ENCODE measurements at places on chromosomes 16 and 17. TPM values are rescaled to one million over a fixed set of nuclear protein-coding genes. Genes with fewer than 3 reads are reported as not detected.

DNA sequence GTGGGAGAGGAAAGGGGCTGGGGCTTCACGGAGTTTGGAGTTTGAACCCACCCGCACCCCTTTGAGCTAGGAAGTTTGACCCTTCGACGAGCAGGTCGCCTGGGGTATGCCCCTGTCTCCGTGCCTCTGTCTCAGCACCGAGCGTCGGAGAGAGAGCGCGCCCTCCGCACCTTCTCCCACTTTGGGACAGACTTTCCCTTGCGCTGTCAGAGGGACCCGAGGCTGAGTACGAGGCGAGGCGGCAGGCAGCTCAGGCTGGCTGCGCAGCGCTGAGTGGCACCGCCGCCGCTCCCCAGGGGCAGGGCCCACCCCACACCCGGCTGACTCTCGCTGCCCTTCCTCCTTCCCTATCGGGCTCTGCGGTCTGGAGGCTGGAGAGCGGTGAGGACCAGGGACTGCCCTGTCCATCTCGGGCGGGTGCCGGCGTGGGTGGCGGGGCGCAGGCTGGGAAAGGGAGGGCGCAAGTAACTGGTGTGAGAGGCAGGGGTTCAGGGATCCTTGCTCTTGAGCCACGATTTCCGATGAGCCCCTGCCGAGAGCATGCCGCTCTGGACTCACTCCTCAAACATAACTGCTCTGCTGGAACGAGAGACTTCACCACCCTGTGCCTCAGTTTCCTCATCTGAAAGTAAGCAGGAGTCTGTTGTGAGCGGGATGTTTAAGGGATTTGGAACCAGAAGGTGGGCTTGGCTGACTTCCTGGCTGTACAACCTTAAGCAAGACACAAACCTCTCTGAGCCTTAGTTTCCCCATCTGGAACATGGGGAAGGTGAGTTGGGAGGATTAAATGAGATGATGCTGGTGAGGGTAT is 981 bp downstream of the BEAN1 start:
- DNase-seq, result no peak

- DNase-seq, result no peak
Measured at GRCh38 chr17:32100971-32101631, 41.2 kb upstream of the RHOT1 start.

DNA sequence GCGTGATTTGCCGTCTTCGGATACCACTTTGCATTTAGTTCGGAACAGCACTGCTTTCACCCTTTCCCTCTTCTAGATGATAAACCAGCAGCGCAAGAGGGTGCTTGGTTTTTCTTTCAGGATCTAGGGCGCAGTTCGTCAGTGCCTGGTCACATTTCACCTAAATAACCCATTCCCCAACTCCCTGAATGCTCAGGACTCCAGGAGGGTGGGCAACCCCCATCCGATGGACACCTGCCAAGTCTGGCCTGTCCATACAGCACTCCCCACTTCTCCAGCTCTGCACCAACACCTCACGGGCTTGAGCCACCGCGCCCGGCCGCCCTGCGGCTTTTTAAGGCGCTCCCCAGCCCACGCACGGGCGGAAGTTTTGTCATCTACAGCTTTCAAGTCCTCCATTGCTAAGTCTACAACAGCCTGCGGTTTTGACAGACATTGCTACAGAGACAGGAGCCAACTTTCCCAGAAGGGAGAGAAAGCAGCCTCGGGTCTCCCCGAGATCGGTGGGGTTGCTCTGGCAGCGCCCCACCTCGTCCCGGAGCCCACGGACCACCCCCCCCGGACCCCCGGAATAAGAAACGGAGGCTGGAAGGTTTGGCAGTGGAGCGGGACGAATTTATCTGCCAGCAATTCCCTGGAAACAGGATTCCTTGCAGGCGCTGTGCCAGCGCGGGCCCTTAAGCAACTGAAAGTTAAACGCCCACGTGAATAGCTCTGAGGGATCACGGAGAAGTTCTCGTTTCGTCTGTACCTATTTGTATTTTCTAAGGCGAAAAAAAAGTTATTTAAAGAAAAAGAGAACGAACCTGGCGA is 38.6 kb upstream of the SLFN13 start:
- peak; percentile 35 for DNase-seq

GRCh38 chr17:58686980-58687379 is 4.9 kb downstream of the TEX14 start:
- DNase-seq, result no peak

DNA sequence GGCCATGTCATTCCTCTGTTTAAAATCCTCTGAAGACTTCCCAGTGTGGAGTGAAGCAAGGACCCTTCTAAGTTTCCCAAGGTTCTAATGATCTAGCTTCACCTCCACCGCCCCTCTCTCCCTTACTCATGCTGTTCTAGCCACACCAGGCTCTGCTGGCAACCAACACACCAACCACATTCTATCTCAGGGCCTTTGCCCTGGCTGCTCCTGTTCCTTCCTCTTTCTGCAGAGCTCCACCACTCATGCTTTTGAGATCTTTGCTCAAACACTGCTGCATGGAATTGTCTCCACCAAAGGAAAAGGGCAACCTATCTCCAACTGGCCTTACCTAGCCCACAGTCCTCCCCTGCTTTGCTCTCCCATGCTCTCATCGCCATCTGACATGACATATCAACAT is 128.7 kb downstream of the XYLT1 start:
- DNase-seq, result no peak

DNA sequence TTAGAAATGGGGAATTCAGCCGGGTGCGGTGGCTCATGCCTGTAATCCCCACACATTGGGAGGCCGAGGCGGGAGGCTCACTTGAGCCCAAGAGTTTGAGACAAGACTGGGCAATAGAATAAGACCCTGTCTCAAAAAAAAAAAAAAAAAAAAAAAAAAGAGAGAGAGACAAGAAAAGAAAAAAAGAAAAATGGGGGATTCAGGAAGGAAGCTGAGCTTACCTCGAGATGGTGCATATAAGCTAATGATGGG is 150.8 kb upstream of the RPH3AL start:
- no peak for DNase-seq

- DNase-seq, result no peak
Measured at GRCh38 chr17:62827746-62828485, 19.8 kb upstream of the MARCHF10 start.

DNA sequence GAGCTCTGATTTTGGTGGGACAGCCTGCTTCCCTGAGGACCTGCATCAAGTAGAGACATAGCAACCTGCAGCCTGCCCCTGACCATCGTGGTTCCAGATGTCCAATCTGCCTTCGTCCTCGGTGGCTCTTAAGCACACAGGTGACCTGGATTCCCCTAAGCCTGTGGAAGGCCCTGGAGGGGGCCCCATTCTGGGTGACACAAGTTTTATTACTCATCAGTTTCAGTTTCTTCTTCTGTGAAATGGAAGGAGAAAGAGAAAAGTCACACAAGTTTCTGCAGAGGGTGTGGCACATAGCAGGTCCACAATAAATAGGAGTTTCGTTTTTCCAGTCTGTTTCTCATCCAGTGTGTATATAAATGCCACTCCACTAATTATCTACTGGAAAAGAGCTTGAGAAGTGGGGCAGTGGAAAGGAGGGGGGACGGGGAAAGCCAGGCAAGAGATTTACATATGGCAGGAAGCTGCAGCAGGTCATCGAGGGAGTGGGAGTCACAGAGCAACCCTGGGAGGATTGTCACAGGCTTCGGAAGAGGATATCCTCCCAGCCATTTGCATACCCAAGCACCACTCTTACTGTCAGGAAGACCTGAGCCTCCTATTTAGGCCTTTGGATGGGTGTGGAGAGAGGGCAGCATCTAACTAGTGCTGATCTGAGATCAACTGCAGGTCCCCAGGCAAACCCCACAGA is 10.0 kb upstream of the NOS2 start:
- no peak for DNase-seq

- no peak for DNase-seq
Measured at GRCh38 chr17:61396586-61397085, 3.0 kb upstream of the TBX2 start.

- DNase-seq, result no peak
Measured at GRCh38 chr17:32490101-32490482, 3.3 kb downstream of the CDK5R1 start.

- DNase-seq, result no peak
Measured at GRCh38 chr17:17762744-17763105, 74.1 kb downstream of the SREBF1 start.

- DNase-seq, result no peak
Measured at GRCh38 chr16:27318392-27319256, 4.8 kb downstream of the IL4R start.

DNA sequence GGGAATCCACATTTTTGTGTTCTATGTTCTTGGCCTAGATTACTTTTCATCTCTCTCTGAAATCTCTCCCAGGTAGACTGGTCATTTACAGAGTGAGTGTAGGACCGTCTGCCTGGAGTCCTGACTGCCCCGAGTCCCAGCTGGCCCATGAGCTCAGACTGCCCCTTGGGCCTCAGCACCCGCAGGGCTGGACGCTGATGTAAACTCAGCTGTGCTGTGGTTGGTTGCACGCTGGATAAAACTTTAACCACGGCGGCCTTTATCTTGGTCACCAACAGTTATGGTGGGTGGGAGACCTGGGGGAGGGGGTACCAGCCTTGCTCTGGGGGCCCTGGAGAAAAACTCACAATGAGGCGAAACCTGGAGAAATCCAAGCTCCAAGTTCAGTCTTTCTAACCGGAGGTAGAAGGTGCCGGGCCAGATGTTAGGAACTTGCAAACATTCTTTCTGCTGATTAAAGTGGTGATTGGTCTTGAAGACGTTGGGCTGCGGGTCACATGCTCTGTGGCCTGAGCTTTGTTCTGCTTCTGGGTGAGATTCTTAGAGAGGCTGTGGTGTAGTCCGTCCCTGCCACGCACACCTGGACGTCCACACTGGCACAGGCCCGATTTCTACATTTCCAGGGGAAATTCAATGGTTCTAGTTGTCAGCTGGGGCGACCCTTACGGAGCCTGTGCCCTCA is 6.9 kb downstream of the METRNL start:
- no peak for DNase-seq

DNA sequence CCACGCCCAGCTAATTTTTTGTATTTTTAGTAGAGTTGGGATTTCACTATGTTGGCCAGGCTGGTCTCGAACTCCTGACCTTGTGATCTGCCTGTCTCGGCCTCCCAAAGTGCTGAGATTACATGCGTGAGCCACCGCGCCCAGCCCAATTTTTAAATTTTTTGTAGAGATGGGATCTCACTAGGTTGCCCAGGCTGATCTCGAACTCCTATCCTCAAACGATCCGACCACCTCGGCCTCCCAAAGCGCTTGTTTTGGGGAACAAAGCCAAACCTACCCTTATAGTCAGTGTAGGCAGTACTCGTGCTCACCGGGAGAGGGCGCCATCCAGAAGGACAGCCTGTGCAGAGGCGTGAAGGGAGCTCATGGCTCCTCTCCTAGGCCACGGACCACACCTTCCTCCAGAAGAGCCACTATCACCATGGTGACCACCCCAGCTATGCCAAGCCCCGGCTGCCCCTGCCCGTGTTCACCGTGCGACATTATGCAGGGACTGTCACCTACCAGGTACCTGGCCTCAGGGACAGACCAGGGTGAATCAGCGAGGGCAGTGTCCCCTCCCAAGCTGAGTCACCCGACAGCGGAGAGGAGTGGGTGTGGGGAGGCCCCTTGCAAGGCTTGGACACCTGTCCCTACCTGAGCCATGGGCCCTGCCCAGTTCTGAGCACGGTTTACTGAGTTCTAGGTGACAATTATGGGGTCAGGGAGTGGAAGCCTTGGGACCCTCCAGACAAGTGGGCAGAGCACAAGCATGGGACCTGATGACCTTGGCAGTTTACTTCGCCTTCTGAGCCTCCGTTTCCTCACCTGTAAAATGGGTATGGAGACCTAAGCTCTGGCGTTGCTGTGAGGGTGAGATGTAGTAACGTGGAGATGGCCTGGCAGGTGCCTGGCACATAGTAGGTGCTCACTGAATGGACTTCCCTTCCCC is 13.7 kb downstream of the MYO15B start:
- no peak for DNase-seq

GRCh38 chr16:6573577-6573976 is 759.1 kb upstream of the RBFOX1 start:
- no peak for DNase-seq

- no peak for DNase-seq
Measured at GRCh38 chr17:49881054-49881402, 33.2 kb upstream of the TAC4 start.

- DNase-seq, result no peak
Measured at GRCh38 chr16:84774810-84775209, 45.0 kb upstream of the CRISPLD2 start.

GRCh38 chr16:70495425-70496182 is 27.8 kb downstream of the COG4 start:
- DNase-seq, result no peak

- DNase-seq, result no peak
Measured at GRCh38 chr17:76307966-76308338, at the start of gene QRICH2. TSS of gene QRICH2 (minus strand) at chr17:76308276. CDS start at chr17:76307998, 278 bp downstream.

DNA sequence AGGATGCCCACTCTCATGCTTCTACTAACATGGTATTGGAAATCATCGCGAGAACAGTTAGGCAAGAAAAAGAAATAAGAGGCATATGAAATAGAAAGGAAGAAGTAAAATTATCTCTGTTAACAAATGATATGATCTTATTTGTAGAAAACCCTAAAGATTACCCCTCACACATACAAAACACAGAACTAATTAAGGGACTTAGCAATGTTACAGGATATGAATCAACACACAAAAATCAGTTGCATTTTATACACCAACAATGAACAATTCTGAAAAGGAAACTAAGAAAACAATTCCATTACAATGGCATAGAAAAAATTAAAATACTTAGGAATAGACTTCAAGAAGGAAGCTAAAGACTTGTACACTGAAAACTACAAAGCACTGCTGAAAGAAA is 2.7 kb upstream of the CAPNS2 start:
- DNase-seq, result no peak

- DNase-seq, result no peak
Measured at GRCh38 chr16:69084289-69084688, 21.2 kb upstream of the HAS3 start.

DNA sequence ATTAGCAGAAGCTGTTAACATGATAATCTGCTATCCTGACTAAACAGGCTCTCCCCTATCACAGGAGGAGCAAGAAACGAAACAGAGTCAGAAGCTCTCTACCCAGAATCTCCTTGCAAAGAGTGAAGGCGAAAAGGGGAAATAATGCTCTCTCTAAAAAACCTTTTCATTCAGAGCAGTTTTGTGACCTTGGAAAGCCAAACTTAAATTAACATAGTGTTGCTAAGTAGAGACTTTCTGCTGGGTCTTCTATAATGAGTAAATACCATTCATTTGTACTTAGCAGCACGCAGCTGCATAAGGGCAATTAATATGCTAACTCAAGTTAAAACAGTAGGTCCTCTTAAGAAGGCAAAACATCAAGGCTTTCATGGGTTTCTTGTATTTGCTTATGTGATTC is 101.7 kb upstream of the GPR139 start:
- DNase-seq, result no peak

The TP53TG3 gene
- not detected for total RNA-seq

The TRIM72 gene
- not detected for total RNA-seq

The LRRC75A gene
- total RNA-seq, result 3.0 TPM

The PRR15L gene
- 6.6 TPM for total RNA-seq

The MAPT gene
- 4.7 TPM for total RNA-seq

The SPECC1 gene
- total RNA-seq, result 114 TPM

The FN3K gene
- 5.4 TPM for total RNA-seq

All from omental fat pad (tissue), 4 donors.